ENCODE measurements at places on chromosomes 7 and 10.
A peak's percentile ranks its signal among the peaks of the same experiment; 100 is the strongest.

- peak; percentile 56 for DNase-seq
These were observed 711 bp downstream of the NAMPT start for GRCh38 chr7:106283831-106284713.

DNA sequence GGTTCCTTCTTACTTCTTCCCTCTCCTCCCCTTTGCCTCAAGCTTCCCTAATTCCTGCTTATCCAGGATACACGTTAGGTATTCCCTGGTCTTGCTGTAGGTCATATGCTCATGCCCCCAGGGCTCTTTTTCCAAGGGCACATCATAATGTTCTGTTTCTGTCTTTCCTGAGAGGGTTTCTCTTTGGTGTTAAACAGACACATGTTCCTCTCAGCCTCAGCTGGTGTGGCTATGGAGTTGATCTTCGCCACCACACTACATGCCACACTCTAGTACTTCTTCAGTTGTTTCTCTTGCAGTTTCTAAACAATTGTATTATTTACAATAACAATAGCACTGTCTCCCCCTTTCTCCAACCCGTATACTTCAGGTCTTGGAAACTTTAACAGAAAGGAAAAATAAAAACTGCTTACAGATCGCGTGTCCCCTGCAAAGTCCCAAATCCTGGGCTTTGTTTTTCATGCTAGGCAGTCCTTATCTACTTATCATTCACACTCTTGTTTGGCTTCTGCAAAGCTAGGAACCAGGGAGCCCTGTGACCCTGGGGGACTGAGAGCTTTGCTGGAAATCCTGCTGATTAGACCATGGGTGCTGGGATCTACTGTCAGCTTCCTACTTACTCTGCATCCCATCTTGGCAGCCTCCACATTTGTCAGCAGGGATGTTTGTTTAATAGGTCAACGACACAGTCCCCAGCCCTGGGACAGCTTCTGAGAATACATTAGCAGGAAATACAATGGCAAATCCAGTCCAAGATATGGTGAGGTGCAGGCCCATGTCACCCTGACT lies 193.9 kb upstream of the BMPER start:
- no peak for DNase-seq

GRCh38 chr10:3336673-3337293 lies 164.2 kb upstream of the PITRM1 start:
- no peak for DNase-seq

- DNase-seq: no peak
These were observed 1087.0 kb upstream of the AUTS2 start for GRCh38 chr7:68511281-68511680.

- no peak for DNase-seq
These were observed 269.5 kb downstream of the CREB5 start for GRCh38 chr7:28681693-28682310.

- DNase-seq: peak; percentile 24
These were observed 59.5 kb upstream of the LAMB1 start for GRCh38 chr7:108062250-108063014.

Data from PC-3 (cell line).